ENCODE measurements at places on chromosomes 3 and 15. TPM values are rescaled to one million over a fixed set of nuclear protein-coding genes. Genes with fewer than 3 reads are reported as not detected.

DNA sequence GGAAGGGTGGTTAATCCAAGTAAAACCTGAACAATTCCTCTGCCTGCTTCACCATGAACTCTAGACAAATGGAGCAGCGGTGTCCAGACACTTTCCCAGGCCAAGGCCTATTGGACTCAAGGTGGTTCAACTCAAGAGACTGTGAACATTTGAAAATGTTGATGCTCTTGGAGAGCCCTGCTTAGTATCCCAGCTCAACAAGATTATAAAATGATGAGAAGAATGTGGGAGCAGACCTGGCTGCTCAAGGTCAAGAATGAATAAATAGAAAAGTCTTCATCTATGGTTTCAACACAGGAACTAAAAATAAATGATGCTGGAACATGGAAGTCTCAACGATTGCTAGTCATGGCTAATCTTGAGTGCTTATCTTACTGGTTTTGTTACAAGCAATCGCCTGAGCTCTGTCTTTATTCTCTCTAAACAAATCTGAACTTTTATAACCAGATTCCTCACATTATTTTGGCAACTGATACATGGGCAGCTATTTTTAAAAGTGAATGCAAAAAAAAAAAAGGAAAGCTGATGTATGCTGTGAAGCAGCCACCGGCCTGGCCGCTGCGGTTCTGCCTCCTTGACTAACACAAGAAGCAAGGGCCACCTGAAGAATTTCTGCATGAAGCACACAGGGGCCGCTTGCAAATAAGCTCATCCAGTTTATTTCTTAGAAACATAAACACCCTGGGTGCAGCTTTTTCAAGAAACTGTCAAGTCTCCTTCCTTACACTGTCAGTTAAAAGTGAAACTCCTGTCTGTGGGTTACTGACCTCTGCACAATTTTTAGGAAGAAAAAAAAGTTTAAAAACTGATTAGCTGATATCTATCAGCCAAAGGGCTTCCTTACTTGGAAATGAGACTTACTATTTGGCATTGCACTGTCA, 120.1 kb upstream of the ARHGEF3 start:
- no peak for DNase-seq

Gene LINGO1
- polyA plus RNA-seq, result 12.8 TPM

DNA sequence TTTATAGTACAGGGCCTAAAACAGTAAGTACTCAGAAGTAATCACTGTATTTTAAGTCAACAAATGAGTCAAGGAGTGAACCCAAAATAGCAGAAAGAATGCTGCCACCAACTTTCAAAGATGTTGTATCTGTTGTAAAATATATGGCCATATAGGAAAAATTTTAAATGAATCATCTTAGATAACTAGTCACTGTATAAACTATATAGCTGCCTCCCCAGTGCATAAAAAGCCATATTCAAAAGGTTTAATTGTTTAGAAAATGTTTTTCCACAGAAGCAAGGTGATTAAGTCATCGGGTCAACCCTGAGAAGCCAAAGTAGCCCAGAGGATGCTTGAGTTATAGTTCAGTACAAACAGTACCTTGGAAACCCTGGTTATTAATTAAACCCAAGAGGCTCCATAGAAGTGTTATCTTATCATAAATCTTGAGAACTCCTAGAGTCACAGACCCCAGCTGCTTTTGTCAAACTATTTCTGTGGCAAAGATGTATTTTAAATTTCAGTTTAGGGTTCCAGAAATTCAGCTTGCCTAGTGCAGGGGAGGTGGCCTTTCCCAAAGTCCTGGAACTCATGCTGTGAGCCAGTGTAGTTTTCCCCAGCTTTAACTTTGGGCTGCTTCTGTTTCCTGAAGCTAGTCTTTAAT, 39.2 kb downstream of the MBNL1 start:
- no peak for DNase-seq

Gene ISLR2
- 0.93 TPM for polyA plus RNA-seq

DNA sequence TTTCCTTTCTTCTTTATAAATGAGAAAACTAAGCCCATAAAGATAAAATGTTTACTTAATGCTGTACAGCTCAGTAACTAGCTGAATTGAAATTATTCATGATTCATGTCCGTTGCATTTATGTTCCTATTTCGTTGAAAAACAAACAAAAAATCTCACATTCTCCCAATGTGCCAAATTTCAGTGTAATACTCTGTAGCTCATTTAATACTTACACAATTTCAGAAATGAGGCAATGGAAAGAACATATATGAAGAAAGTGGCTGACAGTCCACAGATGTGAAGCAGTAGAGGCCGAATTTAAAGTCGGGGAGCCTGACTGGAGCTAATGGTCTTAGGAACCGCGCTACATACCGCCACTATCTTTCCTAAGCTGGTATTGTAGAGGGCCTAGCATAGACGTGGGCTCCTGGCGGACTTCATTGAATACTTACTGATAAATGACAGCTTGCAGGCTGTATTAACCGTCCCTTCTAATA, 651 bp downstream of the PLSCR2 start:
- no peak for DNase-seq

GRCh38 chr15:73125219-73125618, 73.0 kb downstream of the NEO1 start:
- DNase-seq, result no peak

Gene FANCD2OS
- 0.81 TPM for polyA plus RNA-seq

Gene CIAO2A
- 86.7 TPM for polyA plus RNA-seq

- peak; percentile 57 for DNase-seq
Observed at GRCh38 chr3:143329567-143330211, 210.1 kb downstream of the CHST2 start.

GRCh38 chr15:77107068-77107467, 36.2 kb upstream of the TSPAN3 start:
- no peak for DNase-seq

DNA sequence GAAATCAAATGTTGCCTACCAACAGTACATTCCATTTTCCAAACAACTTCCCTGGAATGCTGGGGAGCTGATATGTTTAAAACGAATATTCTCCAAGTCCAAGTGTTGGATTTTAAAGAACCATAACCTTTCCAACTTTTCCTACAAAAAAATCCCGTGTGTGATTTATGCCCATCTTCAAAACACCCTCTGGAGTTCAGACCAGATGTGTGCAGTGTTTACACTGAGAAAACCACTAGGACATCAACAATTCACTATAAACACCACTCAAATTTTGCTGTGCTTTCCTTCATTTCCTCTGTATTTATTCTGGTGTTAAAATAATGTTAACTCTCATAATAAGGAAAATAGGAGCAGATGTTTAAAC, 2.4 kb downstream of the VGLL4 start:
- DNase-seq, result peak; percentile 37

Gene MOBP
- 0.22 TPM for polyA plus RNA-seq

Gene SOX2
- 0.30 TPM for polyA plus RNA-seq
